ENCODE measurements at places on chromosomes 6 and 20.

GRCh38 chr6:99014061-99014460, 66.3 kb upstream of the FBXL4 start:
- no peak overlapping the region for H3K4me3 ChIP-seq
- H3K27me3 ChIP-seq = no peaks in the 10 kb centered on the region
- no peak for DNase-seq
- peaks cover 12% of the 10 kb centered on the region for H3K4me1 ChIP-seq

DNA sequence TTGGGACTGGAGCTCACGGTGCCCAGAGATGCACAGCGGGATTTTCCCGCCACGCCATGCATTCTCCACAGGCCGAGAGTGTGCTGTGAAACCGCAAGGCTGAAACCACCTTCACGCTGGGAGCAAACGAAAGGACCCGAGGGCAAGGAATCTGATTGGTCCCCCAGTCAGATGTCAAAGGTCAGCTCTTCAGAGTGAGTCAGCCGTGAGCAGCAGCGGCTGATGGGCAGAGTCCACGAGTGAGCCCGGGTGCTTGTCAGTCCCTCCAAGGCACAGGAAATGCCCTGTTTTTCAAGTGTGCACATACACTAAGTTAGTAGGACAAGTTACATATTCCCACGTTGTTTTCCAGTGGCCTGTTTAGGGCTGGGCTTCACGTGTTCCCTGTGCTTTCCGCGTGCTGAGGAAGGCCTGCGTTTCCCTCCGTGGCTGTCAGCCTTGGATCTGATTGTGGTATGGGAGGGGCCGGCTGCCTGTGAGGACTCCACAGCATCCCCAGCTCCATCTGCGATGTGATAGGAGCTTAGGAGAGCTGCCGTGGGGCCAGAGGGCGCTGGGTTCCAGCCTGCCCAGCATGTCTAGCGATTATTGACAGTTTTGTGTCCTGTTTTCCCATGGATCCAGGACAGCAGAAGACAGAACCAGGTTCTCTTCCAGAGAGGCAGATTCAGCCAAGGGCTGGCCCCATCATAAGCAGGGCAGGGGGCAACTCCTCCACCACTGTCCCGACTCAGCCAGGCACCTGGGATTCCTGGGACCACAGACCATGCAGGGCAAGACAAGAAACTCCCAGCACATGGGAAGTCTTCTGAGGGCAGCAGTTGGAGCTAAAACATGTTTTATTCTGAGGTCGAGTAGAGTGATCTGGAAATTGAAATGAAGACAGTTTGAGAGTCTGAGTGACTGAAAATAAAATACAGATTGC, 38.2 kb upstream of the FRMD1 start:
- H3K4me1 ChIP-seq = no peaks in the 10 kb centered on the region
- H3K27me3 ChIP-seq = no peaks in the 10 kb centered on the region
- H3K36me3 ChIP-seq = no peaks in the 10 kb centered on the region
- no peak overlapping the region for H3K4me3 ChIP-seq
- H3K27ac ChIP-seq = no peak overlapping the region

DNA sequence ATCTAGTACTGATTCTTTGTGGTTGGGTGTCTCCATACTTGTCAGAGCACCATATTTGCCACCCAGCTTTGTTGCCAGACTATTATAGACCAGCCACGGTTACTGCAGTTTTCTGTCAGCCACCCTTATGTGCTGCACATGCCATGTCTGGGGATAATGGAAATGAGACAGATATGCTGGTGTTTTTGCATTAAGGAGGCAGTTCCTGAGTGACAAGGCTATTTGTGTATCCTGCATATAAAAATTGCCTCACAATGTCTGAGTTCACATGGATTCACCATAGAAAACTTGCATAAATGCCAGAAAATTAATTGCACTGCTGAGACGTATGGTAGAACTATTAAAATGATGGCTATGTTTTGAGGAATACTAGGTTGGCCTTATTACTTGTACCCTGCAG, 51.8 kb downstream of the NKAIN2 start:
- no peaks in the 10 kb centered on the region for H3K4me1 ChIP-seq
- DNase-seq = no peak
- no peaks in the 10 kb centered on the region for H3K36me3 ChIP-seq
- H3K27ac ChIP-seq = no peak overlapping the region
- H3K4me3 ChIP-seq = no peak overlapping the region

DNA sequence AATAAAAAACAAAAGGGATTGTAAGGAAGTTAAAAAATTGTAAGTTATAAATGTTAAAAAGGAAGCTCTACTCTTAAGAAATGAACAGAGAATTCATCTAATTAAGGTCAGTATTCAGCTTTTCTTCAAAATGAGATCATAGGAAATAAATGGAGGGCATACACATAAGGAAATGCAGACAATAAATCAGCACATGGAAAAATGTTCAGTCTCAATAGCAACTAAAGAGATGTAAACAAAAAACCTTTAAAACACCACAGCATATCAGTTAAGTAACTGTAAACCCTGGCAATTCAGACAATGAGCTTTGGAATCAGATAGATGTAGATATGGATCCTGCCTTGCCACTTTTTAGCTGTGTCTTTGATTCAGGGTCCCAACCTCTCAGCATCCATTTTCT, 24.0 kb upstream of the CLIC5 start:
- no peaks in the 10 kb centered on the region for H3K27me3 ChIP-seq
- no peak overlapping the region for H3K4me3 ChIP-seq
- no peaks in the 10 kb centered on the region for H3K36me3 ChIP-seq
- H3K27ac ChIP-seq = no peak overlapping the region
- H3K4me1 ChIP-seq = no peaks in the 10 kb centered on the region

- H3K27ac ChIP-seq = peak overlapping the region; percentile 10
- peaks cover 18% of the 10 kb centered on the region for H3K4me1 ChIP-seq
- no peaks in the 10 kb centered on the region for H3K27me3 ChIP-seq
- no peaks in the 10 kb centered on the region for H3K36me3 ChIP-seq
- no peak overlapping the region for H3K4me3 ChIP-seq
Observed at GRCh38 chr6:117498159-117498558, 15.7 kb downstream of the DCBLD1 start.
